ENCODE measurements at places on chromosomes 1 and 21. TPM values are rescaled to one million over a fixed set of nuclear protein-coding genes. Genes with fewer than 3 reads are reported as not detected.

Gene KCNE1
- total RNA-seq, result 2.2 TPM

Gene ITLN1
- 0.22 TPM for total RNA-seq

- DNase-seq, result no peak
Measured at GRCh38 chr1:145757420-145757819, 38.1 kb downstream of the CD160 start.

- DNase-seq, result no peak
Measured at GRCh38 chr21:45599146-45599581, 44.4 kb upstream of the PCBP3 start.

DNA sequence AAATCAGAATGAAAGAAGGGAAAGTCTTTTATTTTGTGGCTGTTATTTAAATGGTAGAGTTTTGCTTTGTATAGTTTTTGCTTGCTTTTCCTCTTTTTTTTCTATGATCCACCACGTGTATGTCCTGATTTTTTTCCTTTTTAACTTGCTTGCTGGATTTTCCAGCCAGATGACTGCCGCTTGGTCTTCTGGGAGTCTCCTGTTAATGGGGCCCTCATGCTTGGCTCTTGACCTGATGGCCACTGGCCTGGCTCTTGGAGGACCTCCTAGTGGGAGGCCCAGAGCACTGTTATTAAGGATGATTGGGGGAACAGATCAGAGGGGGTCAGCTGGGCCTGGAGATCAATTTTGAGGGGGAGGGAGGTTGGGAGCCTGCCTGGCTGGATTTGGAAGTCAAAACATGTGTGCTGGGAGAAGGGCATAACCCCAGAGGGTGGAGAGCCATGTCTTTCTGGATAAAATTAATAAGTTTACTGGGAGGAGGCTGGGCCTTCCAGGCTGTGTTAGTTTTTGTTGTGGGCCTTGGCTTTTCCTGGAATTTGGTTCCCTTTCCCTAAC is 1.2 kb downstream of the FGGY start:
- DNase-seq, result no peak

- no peak for DNase-seq
Measured at GRCh38 chr21:18498431-18498830, 94.8 kb upstream of the TMPRSS15 start.

DNA sequence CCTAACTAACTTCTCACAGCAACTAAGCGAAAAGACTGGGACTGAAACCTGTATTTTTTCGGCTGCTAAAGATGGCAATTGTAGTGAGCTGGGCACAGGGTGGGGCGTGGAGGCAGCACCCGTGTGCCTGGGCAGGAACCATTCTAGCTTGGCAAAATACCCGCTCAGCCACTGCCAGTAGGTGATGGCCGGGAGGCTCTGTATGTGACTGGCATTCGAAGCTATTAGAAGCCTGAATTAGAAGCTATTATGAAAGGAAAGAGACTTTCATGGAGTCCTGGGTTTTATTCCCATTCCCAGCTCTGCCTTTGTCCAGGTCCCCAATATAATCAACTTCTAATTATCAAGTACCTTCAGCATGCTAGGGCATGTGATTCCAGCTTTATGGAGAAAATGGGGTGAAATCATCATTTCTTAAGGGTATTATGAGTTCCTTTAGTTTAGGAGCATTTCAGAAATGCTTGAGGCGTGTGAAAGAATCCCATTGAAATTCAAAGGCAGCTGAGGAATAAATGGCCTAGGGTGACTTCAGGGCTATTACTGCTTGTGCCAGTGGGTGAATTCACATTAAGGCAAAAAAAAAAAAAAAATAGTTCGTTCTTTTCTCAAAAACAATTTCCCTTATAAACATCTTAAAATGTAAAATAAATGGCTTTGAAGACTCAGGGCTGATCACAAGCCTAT is 125.6 kb downstream of the KCNN3 start:
- DNase-seq, result no peak

- no peak for DNase-seq
Measured at GRCh38 chr1:75035536-75035935, 98.7 kb upstream of the LHX8 start.

GRCh38 chr1:238861342-238862066 is 524.9 kb upstream of the CHRM3 start:
- DNase-seq, result no peak

DNA sequence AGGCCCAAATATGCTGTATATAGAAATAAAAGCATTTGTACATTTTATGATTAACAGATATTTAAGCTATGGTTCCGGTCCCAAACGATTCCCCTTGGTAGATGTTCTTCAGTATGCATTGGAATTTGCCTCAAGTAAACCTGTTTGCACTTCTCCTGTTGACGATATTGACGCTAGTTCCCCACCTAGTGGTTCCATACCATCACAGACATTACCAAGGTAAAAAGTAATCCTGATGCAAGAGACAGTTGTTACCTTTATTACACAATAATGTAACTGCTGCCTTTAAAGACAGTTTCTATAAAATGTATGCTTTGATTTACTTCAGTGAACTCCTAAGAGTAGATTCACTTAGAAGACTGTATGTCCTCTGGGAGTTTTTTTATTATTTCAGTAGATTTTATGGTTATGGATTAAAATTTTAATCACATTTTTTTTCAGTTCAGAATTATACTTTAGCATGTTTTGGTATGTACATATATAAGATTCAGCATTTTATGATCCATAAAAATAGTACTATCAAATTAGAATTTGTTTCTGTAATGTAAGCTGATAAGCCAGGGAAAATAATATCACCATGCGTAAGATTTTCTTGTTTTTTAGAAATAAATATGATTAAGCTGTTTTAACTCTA is 96.5 kb downstream of the USP25 start:
- no peak for DNase-seq

DNA sequence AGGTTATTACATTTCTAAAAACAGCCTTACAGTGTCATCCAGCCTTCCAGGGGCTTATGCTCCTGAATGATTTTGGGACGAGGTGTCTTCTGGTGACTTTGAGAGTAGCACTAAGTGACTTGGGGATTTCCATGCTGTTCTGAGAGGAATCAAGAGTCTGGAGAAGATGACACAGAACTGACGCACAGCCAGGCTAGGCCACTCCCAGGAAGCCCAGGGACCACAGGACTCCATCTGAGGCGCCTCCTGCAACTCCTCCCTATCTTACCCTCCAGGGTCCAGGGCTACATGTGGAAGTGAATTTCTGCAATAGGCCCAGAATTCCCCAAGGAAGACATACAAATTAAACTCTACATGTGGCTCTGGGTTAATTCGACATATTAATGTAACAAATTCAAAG is 92.5 kb downstream of the SLC25A24 start:
- no peak for DNase-seq

DNA sequence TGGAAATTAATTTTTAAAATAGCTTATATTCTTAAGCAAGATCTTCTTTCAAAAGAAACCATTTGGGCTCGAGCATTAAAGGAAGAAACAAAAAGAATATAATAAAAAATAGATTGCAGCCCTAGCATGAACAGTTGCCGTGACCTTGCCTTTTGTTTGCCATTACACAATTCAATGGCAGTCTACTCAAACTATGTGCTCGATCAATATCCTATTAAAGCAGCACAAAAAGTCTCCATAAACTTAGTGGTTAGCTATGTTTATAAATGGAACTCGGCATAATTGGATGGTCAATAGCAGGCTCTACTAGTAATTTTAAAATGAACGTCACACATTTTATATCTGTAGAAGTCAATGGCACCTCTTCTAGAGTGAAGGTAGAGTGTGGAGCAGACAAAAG is 256.5 kb downstream of the NFIA start:
- DNase-seq, result no peak

GRCh38 chr21:42495765-42496119 is 282 bp downstream of the RSPH1 start:
- no peak for DNase-seq

GRCh38 chr1:60265560-60266535 is 192.3 kb upstream of the C1orf87 start:
- DNase-seq, result no peak

Data from spinal cord (tissue), 10 donors.